ENCODE measurements at places on chromosomes 2 and 18.

GRCh38 chr2:150586858-150587257 lies 99.4 kb upstream of the RND3 start:
- DNase-seq, result no peak

GRCh38 chr2:108615480-108616090 lies 81.3 kb downstream of the LIMS1 start:
- no peak for DNase-seq

- no peak for DNase-seq
Measured at GRCh38 chr2:180158961-180159360, 151.9 kb upstream of the CWC22 start.

DNA sequence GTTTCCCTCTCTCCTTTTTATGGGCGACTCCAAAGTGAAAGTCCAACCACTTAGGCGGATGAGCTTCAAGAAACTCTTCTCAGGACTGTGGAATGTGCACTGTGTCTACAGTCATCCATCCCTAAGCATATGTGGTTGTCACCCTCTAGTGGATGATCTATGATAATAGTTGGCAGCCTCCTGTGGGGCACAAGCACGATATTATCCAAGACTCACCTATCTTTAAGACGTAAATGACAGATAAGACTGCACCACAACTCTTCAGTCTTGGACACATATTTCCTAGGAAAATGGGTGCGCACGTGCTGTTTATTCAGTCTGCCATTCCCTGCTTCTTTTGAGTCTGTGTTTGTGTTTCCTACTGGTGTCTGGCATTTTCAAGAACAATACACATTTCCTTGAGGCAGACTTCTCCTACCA lies 145.5 kb upstream of the CTAGE1 start:
- peak; percentile 55 for DNase-seq

DNA sequence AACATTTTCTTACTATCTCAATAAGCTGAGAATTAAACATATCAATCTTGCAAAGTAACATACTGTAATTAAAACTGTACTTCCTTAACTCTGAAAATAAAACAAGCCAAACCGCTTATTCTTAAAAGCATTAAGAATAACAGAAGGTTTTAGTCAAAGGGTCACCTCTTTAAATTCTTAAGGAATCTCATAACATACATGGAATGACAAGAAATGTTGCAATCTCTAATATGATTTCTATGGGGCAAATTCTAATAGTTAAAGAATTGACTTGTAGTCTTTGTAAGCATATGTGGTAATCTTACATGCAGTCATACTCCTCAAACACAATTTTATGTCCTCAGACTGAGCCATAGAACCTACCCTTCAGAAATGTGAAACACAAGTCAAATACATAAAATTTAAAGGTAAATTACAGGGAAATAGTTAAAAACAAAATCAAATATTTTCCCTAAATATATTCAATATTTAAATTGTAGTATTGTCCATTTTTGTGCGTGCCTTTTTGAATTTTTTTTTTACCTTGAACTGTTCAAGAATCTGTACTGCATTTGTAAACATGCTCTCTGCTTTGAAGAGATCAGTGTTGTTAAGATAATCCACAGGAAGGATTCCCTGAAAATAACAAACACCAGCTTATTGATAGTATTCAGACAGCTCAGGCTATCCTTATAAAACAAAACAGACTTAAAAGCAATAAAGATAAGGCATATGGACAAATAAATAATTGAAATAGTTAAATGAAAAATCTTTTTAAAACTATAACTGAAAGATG lies 48.2 kb downstream of the PIGN start:
- no peak for DNase-seq

- no peak for DNase-seq
Measured at GRCh38 chr2:105144941-105145300, 96.6 kb upstream of the GPR45 start.

DNA sequence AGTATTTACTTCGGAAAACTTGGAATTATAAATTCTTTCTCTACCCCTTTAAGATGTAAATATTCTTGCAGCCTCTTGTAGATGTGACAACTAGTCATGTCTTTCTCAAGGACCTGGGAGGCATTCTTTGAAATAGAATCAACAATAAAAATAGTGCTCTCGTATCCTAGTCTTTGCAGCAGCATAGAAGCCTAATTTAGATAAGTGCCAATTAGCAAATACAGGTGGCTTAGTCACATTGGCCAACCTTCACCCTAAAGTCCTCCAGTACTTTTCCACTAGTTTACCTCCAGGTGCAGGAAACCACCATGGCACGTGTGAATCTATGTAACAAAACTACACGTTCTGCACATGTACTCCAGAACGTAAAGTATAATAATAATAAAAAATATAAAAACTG lies 3.5 kb upstream of the ZSWIM2 start:
- DNase-seq, result no peak

- DNase-seq, result no peak
Measured at GRCh38 chr18:57149051-57149450, 2.2 kb downstream of the BOD1L2 start.

DNA sequence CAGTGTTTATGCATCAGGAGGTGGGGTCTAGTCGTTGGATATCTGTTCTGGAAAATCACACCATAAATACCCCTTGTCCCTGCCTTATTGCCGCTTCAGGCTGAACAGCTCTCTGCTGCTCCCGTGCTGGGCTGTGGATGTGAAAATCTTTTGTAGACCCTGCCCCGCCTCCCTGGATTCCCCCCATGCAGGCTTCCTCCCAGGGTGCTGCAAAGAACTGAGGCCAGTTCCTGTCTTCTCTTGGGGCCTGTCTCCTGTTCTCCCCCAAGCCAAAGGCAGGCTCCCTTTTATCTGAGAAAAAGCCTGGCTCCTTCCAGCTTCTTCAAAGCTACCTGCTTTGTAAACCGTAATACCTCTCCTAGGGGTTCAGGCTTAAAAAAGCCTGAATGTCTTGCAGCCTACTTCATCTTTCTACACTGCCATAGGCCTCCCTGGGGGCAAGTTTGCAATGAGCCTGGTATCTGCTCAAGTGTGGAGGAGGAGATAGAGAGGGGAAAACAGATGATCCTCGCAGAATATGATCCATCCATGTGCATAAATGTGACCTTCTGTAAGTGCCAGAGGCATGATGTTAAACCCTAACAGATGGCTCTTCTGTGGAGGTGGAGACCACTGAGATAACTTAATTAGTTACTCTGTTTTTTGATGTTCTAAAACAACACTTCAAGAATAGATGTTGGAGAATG lies 55.3 kb downstream of the VWA3B start:
- no peak for DNase-seq

GRCh38 chr2:60867007-60867406 lies 14.4 kb upstream of the REL start:
- DNase-seq, result no peak

GRCh38 chr2:199439066-199439465 lies 18.7 kb downstream of the SATB2 start:
- no peak for DNase-seq

- DNase-seq, result no peak
Measured at GRCh38 chr2:85550486-85550885, 10.8 kb downstream of the GGCX start.

- no peak for DNase-seq
Measured at GRCh38 chr2:164535280-164536025, 85.8 kb downstream of the GRB14 start.
